Foreskin keratinocyte (primary cell): ENCODE measurements at places on chromosomes 5 and 9.

- no peak for DNase-seq
Measured at GRCh38 chr5:150603052-150603451, 37.4 kb upstream of the SYNPO start.

DNA sequence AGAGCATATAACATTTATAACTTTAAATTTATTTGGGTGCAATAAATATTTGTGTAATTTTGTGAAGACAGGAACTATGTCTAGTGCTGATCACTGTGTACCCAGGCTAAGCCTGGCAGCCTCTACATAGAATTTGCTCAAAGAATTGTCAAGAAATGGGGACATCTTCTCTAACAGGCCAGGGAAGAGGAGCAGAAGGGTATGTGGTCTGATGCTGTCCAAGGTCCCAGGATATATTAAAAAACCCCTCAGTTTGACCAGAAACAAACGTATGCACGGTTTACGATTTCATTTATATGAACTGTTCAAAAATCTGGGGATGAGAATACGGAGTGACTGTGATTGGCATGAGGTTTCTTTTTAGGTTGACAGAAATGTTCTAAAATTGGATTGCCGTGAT, 55.9 kb downstream of the MAT2B start:
- DNase-seq, result no peak

DNA sequence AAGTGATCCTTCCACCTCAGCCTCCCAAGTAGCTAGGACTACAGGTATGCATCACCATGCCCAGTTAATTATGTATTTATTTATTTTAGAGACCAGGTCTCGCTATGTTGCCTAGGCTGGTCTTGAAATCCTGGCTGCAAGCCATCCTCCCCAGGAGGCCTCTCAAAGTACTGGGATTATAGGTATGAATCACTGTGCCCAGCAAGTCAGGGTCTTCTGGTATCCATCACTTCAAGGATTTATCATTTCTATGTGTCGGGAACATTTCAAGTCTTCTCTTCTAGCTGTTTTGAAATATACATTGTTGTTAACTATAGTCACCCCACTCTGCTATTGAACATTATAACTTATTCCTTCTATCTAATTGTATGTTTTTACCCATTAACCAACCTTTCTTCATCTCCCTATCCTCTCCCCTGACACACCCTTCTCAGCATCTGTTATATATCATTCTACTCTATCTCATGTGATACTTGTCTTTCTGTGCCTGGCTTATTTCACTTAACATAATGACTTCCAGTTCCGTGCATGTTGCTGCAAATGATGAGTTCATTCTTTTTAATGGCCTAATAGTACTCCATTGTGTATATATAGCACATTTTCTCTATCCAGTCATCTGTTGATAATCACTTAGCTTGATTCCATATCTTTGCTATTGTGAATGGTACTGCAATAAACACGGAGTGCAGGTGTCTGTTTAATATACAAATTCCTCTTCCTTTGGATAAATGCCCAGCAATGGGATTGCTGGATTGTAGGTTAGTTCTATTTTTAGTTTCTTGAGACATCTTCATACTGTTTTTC, 26.4 kb downstream of the UTP15 start:
- no peak for DNase-seq

- DNase-seq, result no peak
Measured at GRCh38 chr9:33690143-33690933, 105.0 kb upstream of the PRSS3 start.

DNA sequence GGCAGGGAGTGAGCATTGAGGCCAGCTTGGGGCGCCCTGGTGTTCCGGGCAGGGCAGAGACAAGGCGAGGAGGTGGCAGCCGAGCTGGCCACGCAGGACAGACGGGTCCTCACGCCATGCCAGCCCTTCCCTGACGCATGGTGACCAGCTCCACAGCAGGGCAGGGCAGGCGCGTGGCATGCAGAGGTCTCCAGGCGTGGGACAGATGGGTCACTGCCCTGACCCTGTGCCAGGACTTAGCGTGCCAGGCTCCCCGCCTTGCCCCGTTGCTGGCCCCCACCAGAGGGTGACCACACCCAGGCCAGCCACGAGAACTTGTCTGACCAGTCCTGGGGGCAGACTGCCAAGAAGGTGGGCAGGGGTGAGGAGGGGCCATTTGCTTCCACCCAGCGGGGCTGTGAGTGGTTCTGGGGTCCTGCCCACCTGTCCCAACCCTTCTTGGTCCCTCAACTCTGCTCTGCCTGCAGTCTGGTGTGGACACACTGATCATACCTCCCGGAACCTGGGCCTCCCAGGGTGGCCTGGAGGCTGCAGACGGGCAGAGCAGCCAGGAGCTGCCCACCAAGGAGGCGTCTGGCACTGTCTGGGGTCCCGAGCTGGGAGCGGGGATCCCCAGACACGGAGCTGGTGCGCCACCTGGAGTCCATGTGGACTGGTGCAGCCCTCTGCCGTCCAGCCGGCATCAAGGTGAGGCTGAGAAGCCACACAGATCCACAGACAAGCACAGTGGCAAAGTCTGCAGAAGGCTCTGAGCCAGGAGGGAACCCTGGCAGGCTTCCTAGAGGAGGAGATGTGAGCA, at the start of gene RNF224:
RNF224 (plus strand) TSS at position 449 of the 799 bp plus-strand sequence. CDS start 834 bp downstream, outside the sequence.
- no peak for DNase-seq

GRCh38 chr5:123344816-123345426, 78.3 kb downstream of the CEP120 start:
- peak; percentile 28 for DNase-seq

GRCh38 chr5:859391-859790, 8.6 kb upstream of the ZDHHC11 start:
- no peak for DNase-seq

DNA sequence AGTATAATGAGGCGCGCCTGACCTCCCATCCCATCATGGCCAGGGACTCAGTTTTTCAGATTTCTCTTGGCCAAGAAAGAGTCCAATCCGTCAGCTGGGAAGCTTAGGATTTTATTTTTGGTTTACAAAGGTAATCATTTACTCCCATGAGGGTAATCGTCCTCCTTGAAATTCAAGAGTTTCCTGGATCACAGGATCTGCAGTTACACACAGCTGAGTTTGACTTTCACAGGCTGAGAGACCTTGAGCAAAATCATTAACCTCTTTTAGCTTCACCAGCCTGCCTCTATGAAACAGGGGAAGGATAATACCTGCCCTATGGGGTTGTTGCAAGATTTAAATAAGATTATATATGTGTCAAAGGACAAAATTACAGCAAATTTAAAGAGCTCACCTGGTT, 15.4 kb upstream of the AK3 start:
- no peak for DNase-seq

- DNase-seq, result no peak
Measured at GRCh38 chr9:108933231-108933717, 650 bp downstream of the ELP1 start.

- no peak for DNase-seq
Measured at GRCh38 chr5:8005416-8005815, 136.5 kb downstream of the MTRR start.

- no peak for DNase-seq
Measured at GRCh38 chr5:171955761-171956160, 50.7 kb downstream of the FBXW11 start.

DNA sequence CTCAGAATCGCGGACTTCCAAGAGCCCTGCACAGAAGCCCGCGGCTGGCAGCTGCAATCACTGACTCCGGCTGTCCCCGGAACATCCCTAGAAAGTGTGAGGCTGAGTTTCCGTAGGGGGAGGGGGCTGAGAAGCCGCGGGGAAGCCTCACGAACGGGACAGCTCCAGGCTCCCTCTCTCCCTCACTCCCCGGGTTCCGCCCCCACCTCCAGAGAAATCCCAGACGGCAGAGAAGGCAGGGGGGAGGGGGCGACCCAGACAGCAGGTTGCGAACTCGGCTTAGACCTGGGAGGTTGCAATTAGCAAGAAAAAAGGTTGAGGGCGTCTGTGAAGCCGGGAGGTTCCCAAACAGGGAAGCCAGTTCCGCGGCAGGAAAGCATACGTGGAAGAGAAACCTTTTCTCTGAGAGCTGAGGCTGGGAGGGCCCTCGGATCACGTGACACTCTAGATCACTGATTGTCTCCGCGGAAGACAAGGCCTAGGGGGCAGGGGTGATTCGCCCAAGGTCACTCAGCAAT, 73.8 kb upstream of the CPLX2 start:
- no peak for DNase-seq

DNA sequence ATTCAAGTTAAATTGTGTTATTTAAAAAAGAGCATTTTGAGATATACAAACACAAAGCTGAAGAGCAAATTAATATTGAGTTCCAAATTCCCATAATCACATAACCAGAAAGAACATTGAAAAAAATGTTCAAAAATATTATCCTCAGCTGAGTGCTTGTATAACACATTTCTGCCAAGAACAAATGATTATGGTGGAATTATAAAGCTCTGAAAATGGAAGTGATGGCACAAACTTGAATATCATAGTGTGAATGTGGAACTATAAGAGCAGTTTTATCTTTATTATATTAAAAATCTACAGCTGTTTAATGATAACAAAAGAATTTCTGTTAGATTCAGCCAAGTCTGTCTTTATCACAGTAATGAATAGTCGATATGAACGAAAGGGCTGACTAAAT, 117.8 kb downstream of the MEF2C start:
- no peak for DNase-seq

GRCh38 chr5:132820162-132820754, 7.2 kb downstream of the SOWAHA start:
- peak; percentile 71 for DNase-seq

DNA sequence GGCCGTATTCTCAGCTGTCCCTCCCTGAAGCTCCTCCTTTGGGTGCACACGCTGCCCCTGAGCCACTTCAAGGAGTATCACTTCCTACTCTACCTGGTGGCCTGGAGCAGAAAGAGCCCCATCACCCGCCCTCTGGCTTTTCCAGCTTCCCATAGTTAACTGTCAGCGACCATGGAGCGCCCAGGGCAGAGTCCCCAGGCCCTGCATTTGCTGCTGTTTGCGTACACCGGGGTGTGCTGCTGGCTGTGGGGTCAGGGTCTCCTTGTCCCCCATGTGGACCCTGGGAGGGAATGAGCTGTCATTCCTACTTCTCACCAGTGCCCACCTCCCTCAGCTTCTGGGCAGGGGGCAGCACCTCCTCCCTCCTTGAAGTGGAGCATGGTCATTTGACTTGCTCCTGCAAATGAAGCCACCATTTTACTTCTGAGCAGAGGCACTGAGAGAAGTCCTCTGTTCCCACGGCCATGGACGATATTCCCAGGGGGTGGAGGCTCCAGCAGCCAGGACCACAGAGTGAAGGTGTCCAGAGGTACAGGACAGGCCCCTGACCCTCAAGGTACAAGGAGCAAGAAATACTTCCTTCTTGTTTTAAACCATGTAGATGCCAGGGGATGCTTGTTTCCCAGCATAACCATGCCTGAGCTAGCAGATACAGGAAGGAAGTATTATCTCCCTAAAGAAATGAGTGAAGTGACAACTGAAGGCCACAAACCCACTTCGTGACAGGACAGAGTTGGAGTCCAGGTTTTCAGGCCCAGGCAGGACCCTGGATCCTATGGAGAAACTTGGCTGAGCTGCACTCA, 40.6 kb upstream of the COL5A1 start:
- DNase-seq, result no peak

DNA sequence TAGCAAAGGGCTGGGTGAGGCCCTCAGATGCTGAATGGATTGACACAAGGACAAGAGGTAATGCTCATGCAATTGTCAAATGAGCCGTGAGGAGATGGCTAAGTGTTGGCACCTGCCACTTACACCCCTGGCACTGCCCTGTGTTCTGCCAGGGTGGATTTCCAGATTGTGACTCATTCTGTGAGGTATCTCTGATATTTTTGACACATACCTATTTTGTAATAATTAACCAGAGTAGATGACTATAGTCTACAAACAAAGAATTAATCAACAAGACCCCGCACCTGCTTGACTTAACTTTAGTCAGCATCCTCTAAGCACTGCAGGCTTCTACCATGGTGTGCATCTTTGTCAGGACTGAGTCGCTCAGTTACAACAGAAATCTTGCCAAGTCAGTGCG, 200.8 kb downstream of the DIRAS2 start:
- DNase-seq, result no peak

DNA sequence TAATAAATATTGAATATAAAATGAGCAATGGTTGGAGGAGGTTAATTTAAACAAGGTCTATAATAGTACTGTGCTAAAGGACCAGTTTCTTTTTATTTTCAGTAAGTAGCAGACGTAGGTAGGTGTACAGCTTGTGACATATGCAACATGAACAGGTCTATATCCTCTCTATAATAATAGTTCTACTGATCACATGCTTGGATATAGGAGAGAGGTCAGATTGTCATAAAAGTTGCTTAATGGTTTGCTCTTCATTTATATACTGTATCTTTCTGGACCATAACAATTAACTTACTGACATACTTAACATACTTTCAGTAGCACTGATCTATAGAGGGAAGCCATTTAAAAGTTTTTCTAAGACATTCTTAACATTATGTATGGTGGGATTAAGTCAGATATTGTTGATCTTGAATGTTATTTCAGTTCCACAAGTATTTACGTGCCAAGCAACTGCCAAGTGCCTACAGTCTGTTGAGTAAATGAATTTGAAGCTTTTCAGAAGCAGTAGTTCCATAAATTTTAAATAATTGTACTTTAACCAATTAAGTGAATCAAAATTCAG, 68.0 kb downstream of the DENND4C start:
- DNase-seq, result no peak

DNA sequence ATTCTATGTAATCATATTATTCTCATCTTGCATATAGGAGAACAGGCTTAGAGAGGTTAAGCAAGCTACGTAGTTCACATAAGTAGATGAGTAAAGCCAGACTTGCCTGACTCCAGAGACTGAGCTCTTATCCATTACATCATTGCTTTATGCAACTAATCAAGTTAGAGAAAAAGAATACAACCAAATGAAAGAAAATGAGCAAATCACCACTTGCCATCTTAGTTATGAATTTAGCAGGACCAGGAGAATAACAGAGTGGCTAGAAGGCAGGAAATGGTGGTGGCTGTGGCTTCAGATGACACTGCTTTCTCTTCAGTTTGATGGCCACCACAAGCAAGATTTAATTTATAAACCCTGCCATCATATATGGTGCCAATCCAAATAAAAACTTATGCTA, 26.6 kb downstream of the POC5 start:
- DNase-seq, result no peak

- no peak for DNase-seq
Measured at GRCh38 chr9:126532951-126533925, 80.5 kb upstream of the LMX1B start.
